Fibroblast of skin of left quadriceps (primary cell): ENCODE measurements at places on chromosomes 1 and 21.

DNA sequence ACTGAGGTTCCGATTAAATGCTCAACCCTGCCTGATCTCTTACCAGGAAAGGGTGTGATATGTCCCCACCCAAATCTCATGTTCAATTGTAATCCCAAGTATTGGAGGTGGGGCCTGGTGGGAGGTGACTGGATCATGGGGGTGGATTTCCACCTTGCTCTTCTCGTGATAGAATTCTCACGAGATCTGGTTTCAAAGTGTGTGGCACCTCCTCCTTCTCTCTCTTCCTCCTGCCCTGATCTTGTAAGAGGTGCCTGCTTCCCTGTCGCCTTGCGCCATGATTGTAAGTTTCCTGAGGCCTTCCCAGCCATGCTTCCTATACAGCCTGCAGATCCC is 34.9 kb downstream of the RSPH1 start:
- DNase-seq: no peak

DNA sequence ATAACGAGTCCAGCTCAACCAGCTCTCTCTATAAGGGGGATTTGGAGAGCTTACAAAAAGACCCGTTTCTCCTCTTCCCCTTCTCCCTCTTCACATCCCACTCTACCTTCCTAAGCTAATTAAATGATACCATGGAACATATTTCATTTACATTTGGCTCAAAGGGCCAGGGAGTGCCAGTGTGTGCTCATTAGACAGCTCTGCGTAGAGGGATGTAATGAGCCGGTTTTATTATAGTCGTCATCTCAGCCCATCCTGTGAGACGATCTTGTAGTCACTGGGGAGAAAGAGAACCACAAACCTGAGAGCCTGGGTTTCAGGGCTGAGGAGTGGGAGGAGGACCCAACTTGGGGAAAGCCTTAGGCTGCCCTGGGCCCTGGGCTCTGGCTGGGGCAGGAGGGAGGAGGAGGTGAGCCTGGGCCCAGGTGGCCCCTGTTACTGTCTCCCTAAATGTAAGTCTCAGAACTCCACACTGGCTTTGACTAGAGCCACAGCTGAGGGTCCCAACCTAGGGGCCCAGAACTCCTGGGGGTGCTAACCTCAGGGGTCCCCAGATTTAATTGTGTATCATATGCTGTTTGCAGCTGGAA is 354.6 kb downstream of the MATN1 start:
- no peak for DNase-seq

GRCh38 chr1:119227456-119227855 is 87.0 kb upstream of the WARS2 start:
- DNase-seq: peak; percentile 77

DNA sequence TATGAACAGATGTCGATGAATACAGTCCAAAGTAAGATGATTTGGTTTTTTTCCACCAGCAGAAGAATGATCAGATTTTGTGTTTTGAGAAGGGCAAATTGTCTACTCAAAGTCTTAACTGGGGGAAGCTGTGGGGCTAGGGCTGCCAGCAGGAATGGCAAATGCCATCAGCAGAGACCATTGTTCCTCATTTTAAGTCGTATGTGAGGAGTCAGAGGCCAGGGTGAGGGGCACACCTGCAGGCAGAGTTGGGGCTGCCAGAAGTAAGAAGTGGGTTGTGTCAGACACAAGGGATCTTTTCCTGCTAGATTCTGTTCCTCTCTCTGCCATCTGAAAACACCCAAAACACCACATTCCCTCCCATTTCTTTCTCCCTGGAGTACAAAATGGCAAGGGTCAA is 8.7 kb downstream of the PARK7 start:
- no peak for DNase-seq

GRCh38 chr1:201861448-201861847 is 27.2 kb upstream of the SHISA4 start:
- no peak for DNase-seq

- no peak for DNase-seq
These were observed 13.6 kb downstream of the FHAD1 start for GRCh38 chr1:15260418-15261154.
